ENCODE measurements at places on chromosomes 11 and 22.

DNA sequence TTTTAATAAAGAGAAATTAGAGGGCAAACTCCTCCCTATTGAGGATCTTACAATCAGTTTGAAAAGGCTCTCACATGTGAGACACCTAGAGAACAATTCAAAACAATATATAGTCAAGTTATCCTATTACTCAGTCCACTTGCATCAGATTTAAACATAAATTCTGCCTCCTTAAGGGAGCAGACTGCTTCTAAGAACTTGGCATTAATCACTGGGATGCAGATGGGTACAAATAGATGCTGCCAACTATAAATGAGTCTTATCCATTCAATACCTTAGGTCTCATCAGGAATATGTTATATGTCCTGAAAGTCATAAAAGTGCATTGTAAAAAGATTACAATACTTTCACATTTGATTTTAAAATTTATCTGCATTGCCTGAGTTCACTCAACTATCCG lies 269.3 kb upstream of the KIRREL3 start:
- no peak for DNase-seq

GRCh38 chr11:57069942-57070341 lies 81.2 kb downstream of the OR5AK2 start:
- peak; percentile 48 for DNase-seq

GRCh38 chr11:7657306-7658025 lies 15.8 kb downstream of the CYB5R2 start:
- DNase-seq = peak; percentile 85

DNA sequence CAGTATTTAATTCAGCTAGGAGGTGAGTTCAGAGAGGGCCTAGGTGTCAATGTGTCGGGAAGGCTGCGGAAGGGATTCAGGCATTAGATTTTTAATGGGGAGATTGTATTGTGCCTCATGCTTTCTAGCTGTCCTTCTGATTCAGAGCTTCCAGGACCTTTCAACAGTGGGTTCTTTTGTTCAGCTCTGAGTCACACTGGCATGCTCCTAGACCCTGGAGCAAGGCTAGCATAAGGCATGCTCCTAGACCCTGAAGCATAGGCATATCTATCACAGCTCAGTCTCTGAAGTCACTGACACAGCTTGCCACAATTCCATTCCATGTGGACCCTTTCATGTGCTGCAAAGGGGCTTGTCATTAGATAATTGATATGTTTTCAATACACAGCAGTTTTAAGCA lies 396.9 kb downstream of the RAB38 start:
- no peak for DNase-seq

- DNase-seq = no peak
Observed at GRCh38 chr22:29623059-29623458, 19.6 kb downstream of the NF2 start.

- peak; percentile 68 for DNase-seq
Observed at GRCh38 chr22:37887584-37888378, 18.3 kb upstream of the MICALL1 start.

GRCh38 chr22:31068970-31069369 lies 12.1 kb upstream of the SMTN start:
- no peak for DNase-seq

DNA sequence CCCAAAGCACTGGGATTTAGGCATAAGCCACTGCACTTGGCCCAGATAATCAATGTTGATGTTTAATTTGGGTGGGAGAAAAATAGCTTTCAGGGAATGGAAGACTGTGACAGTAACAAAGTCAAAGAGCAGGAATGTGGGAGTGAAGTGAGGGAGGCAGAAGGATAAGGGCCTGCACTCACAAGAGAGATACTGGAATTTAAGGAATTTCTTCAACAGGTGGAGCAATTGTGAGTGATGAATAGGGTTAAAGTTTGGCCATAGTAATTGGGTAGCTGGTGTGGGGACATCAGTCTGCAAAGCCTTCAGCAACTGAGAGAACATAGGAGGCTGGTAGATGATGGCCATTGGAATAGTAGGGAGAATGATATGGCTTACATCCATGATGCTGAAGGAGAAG lies 8.6 kb upstream of the APBB1 start:
- no peak for DNase-seq

DNA sequence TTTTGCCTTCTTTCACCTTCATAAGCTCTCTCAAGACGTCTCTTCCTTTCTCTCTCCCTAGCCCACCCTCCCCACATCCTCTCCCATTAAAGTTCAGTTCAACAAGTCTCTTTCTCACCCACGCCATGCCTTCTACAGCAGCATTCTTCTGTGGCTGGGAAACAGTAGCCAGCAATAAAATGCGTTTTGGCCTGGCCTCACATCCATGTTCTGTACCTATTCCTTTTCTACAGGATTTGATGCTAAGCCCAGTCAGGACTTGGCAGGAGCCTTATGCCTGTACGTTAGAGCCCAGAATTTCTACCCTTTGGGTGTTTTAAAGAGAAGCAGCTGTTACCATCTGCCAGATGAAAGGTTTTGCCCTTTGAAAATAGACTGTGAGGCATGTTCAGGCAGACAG lies 7.1 kb upstream of the CD44 start:
- DNase-seq = no peak

GRCh38 chr11:111172321-111172862 lies 73.1 kb upstream of the POU2AF2 start:
- no peak for DNase-seq

- no peak for DNase-seq
Observed at GRCh38 chr11:113596658-113597057, 109.5 kb downstream of the TMPRSS5 start.

Measured in adipocyte (in vitro differentiated cells).